Spleen (tissue), 13 donors: ENCODE measurements at places on chromosomes 4 and X. TPM values are rescaled to one million over a fixed set of nuclear protein-coding genes. Genes with fewer than 3 reads are reported as not detected.

Gene PROM1
- 0.20 TPM for polyA plus RNA-seq

Gene MID1
- 0.61 TPM for polyA plus RNA-seq

Gene PHOX2B
- not detected for polyA plus RNA-seq

Gene SSR4
- polyA plus RNA-seq: 357 TPM

Gene RENBP
- polyA plus RNA-seq: 91.3 TPM

Gene RNF175
- 0.48 TPM for polyA plus RNA-seq

Gene CCKAR
- not detected for polyA plus RNA-seq

Gene SORBS2
- polyA plus RNA-seq: 10.8 TPM

Gene ZNF827
- polyA plus RNA-seq: 3.3 TPM

Gene STOX2
- 0.53 TPM for polyA plus RNA-seq

Gene PCDH7
- polyA plus RNA-seq: 3.9 TPM

Gene GYG2
- 0.33 TPM for polyA plus RNA-seq

DNA sequence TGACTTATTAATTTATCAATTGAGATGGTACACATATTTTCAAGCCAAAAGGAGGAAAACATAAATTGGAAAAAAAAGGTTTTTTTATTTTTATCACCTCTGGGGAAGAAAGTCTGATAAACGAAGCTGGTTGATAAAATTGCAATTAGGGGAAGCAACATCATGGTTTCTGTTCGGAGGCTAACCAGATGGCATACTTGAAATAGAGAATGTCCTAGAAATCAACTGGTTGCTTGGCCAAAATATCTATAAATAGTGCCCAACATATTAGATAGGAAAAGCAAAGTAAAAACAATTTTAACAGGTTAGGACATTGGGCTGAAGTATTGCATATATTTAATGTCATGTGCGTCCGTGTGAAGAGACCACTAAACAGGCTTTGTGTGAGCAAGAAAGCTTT, 14.3 kb downstream of the KLKB1 start:
- DNase-seq: no peak
- no peak overlapping the region for H3K27ac ChIP-seq
- H3K27me3 ChIP-seq: no peaks in the 10 kb centered on the region
- H3K36me3 ChIP-seq: no peaks in the 10 kb centered on the region
- H3K4me1 ChIP-seq: no peaks in the 10 kb centered on the region

DNA sequence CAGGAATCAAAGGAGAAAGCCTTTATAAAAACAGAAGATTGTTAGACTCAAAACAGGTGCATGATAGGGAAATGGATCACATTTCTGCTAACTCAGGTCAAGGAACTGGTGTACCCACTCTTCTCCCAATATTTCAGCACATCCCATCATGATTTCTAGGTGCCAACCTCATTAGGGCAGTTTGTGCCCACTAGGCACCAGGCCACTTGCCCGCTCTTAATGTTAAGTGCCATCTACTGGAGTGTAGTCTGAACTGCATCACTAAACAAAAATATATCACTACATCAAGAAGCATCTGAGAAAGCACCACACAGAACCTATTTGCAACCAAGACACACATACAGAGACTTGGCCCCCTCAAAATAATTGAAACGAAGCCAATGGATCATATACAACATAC, 140.4 kb upstream of the GRID2 start:
- H3K4me1 ChIP-seq: no peaks in the 10 kb centered on the region
- no peak overlapping the region for H3K27ac ChIP-seq
- no peaks in the 10 kb centered on the region for H3K27me3 ChIP-seq
- H3K4me3 ChIP-seq: no peak overlapping the region
- no peak for DNase-seq

DNA sequence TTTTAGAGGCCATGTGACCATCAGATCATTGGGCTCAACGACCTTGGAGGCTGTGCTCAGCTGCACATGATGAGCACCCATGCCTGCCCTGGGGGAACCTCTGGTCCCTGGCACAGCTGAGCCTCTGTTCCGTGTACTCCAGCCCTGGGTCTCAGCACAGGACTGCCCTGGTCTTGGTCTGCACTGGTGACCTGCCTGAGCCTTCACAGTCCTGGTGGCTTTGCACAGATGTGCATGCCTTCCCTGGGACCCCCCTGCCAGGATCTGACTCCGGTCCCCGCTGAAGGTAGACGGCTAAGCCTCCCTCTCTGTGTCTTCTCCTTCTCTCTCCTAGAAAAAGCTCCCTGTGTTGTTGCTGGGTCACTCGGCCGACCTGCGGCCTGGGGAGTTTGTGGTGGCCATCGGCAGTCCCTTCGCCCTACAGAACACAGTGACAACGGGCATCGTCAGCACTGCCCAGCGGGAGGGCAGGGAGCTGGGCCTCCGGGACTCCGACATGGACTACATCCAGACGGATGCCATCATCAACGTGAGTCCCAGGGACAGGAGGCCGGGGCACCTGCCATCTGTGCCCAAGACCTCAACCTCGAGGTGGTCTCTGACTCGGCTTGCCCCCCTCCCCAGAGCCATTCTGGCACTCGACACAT, 21.6 kb downstream of the HTRA3 start:
- H3K36me3 ChIP-seq: no peaks in the 10 kb centered on the region
- peaks cover 12% of the 10 kb centered on the region for H3K4me1 ChIP-seq
- peak; percentile 69 for DNase-seq
- H3K27me3 ChIP-seq: no peaks in the 10 kb centered on the region

DNA sequence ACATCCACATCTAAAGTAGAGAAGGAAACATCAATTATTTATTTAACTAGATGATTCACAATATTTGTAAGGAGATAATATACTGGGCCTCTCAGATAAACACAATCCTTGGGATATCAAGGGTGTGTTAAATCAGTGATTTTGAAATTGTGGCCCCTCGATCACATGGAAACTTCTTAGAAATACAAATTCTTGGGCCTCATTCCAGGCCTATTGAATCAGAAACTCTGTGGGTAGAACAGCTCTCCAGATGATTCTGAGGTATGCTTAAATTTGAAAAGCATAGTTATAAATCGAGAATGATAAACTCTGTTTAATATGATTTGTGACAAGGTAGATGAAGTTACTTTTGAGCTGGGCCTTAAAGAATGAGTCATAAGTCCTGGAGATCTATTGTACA, 64.3 kb upstream of the GPR174 start:
- no peak for DNase-seq
- peaks cover 10% of the 10 kb centered on the region for H3K4me1 ChIP-seq
- no peaks in the 10 kb centered on the region for H3K36me3 ChIP-seq
- no peaks in the 10 kb centered on the region for H3K27me3 ChIP-seq

GRCh38 chr4:86487738-86488348, 106.3 kb upstream of the PTPN13 start:
- no peaks in the 10 kb centered on the region for H3K36me3 ChIP-seq
- DNase-seq: no peak
- no peaks in the 10 kb centered on the region for H3K4me1 ChIP-seq
- no peak overlapping the region for H3K4me3 ChIP-seq
- no peaks in the 10 kb centered on the region for H3K27me3 ChIP-seq
- no peak overlapping the region for H3K27ac ChIP-seq

DNA sequence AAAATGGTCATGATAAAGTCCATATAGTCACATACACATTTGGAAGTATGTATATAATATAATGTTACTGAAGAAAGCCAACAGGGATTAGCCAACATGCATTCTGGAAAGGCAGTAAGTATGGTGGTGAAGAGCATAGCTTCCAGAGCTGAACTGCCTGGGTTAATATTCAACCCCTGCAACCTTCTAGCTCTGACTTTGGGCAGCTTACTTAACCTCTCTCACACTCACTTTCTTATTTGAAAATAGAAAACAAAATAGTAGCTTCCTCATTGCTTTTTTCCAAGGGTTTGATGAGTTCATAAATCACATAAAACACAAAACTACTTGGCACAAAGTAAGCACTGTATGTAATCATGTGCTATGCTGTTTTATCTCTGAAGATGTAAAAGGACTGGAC, 216.4 kb downstream of the CHIC2 start:
- H3K27ac ChIP-seq: no peak overlapping the region
- no peak for DNase-seq
- no peak overlapping the region for H3K4me3 ChIP-seq
- no peaks in the 10 kb centered on the region for H3K4me1 ChIP-seq
- H3K36me3 ChIP-seq: no peaks in the 10 kb centered on the region

- H3K4me3 ChIP-seq: no peak overlapping the region
- H3K4me1 ChIP-seq: no peaks in the 10 kb centered on the region
- no peak for DNase-seq
- H3K27me3 ChIP-seq: no peaks in the 10 kb centered on the region
- H3K36me3 ChIP-seq: peaks cover 3% of the 10 kb centered on the region
- no peak overlapping the region for H3K27ac ChIP-seq
Measured at GRCh38 chr4:39502019-39502663, 25.1 kb downstream of the UGDH start.

DNA sequence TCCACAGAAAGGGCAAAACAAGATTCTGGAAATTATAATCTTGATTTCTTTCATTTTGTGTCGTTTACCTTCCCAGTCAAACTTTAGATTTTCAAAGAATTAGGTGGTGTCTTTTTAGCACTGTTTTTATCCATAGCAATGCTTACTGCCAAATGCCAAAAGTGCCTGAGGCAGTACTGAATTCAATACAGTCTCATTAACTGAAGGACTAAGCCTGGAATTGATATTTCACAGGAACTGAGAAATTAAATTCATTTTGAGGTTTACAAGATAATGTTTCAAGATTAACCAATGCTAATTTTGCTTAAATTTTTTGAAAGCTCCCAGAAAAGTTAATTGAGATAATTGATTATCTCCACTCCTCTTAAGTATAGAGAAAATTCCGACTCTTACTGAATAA, 68.8 kb upstream of the ARHGAP24 start:
- no peak overlapping the region for H3K27ac ChIP-seq
- H3K27me3 ChIP-seq: no peaks in the 10 kb centered on the region
- no peak overlapping the region for H3K4me3 ChIP-seq
- no peaks in the 10 kb centered on the region for H3K4me1 ChIP-seq
- DNase-seq: no peak

- H3K36me3 ChIP-seq: no peaks in the 10 kb centered on the region
- H3K27ac ChIP-seq: no peak overlapping the region
- DNase-seq: no peak
- no peaks in the 10 kb centered on the region for H3K4me1 ChIP-seq
- no peak overlapping the region for H3K4me3 ChIP-seq
Measured at GRCh38 chr4:73588613-73589012, 31.6 kb downstream of the RASSF6 start.

DNA sequence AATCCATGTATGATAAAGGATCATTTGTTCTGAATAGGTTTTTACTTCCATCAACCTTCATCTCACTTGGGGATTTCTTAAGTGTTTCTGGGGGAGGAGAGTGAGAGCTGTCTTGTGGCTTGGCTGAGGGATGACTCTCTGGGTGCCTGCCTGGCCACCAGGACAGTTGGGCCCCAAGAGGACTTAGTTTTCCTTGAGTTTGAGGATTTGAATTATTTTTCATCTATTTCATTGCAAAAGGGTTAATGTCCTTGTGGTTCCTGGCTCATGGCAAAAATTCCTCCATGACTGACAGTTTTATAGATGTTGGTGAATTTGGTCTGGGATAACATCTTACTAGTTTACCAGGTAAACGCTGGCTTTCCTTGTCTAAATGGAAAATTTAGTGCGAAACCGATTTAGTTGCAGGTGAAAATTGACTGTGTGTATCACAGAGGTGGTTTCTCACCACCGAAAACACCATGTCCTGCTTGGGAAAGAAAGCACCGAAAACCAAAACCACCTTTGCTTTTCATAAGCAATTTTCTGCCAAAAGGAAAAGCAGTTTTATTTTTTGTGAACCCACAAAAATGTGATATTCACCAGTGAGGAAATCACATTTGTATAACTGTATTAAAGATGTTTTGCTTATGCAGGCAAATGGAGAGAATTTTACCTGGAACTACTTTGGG, 331.3 kb upstream of the SFRP2 start:
- no peaks in the 10 kb centered on the region for H3K36me3 ChIP-seq
- no peak overlapping the region for H3K4me3 ChIP-seq
- H3K4me1 ChIP-seq: no peaks in the 10 kb centered on the region
- H3K27ac ChIP-seq: no peak overlapping the region

DNA sequence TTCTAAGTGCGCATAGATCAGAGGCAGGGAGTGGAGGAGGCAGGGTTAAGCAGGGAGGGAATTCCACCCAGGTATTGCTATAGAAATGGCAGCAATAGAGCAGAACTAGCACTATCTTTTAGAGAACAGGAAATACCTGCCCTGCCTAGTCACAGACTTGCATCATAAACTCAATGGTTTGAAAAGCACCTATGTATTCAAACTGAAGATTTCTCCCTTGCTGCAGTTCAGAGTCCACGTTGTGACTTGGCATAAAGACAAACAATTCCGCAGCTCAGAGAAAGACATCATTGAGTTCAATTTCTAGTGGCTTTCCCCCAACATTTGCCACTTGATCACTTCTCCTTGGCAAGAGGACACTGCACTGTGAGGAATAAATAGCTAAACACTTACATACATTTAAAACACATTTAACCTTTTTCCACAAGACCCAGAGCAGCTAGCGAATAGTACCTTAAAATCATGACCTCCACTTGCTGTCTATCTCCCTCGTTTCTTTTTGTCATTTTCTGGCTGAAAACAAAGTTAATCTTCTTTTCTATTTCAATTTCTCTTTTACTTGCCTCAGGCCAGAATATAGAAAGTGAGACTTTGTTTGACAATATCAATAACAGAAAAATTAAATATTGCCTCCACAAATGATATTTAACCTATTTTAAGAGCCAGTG, 42.4 kb downstream of the SLC7A11 start:
- no peak overlapping the region for H3K27ac ChIP-seq
- H3K4me1 ChIP-seq: no peaks in the 10 kb centered on the region
- H3K27me3 ChIP-seq: no peaks in the 10 kb centered on the region

DNA sequence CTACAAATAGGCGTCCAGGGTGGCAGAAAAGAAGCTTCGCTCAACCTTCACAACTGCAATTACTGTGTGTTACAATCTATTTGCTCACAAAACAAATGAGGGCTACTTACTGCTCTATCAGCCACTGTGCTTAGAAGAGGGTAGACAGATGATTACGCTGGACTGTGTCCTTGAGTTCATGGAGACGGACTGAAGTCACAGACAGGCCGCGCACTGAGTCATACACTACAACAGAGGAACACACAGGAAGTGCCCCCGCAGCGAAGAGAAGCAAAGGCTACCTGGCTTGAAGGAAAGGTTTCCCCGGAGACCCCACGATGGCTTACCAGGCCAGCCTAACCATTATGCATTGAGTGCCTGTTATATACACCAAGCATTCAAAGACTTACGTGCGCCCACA, 25.6 kb downstream of the FAT1 start:
- no peaks in the 10 kb centered on the region for H3K27me3 ChIP-seq
- no peaks in the 10 kb centered on the region for H3K36me3 ChIP-seq
- no peak overlapping the region for H3K27ac ChIP-seq

DNA sequence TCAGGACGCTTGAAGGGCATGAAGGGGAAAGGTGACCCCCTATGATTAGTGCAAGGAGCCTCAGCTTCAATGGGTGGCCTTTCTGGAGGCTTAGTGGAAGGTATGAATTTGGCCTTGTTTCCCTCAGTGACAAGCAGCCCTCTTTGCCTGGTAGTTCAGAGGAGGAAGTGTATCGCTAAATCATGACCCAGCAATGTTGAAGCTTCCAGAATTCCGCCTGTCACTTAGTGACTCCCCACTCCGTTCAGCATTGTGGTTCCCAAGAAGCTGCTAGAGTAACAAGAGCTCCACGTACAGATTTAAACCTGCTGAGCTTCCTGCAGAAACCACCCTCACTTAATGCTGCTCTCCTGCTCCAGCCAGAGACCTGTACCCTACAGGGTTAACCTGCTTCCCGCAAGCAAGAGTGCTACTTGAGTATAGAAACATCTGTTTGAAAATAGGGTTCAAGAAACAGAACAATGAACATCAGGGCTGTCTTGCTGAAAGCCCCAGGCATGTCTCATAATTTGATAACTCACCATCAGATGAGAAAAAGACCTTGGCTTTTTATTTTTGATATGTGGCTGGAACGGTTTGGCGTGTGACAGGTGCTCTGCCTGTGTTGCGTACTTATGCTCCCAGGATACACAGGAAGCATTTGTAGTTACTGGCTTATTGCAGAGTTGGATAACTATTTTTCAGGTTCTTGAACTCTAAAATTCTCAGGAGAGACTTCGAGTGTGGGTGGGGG, 105.2 kb downstream of the UCHL1 start:
- peak overlapping the region; percentile 48 for H3K27ac ChIP-seq
- peak overlapping the region; percentile 47 for H3K4me3 ChIP-seq
- no peak for DNase-seq
- H3K4me1 ChIP-seq: peaks cover 21% of the 10 kb centered on the region
